Osteoblast (primary cell): ENCODE measurements at places on chromosomes 7 and 10. TPM values are rescaled to one million over a fixed set of nuclear protein-coding genes. Genes with fewer than 3 reads are reported as not detected.

Gene PLAU
- total RNA-seq = 27.9 and 40.7 TPM in 2 replicates

DNA sequence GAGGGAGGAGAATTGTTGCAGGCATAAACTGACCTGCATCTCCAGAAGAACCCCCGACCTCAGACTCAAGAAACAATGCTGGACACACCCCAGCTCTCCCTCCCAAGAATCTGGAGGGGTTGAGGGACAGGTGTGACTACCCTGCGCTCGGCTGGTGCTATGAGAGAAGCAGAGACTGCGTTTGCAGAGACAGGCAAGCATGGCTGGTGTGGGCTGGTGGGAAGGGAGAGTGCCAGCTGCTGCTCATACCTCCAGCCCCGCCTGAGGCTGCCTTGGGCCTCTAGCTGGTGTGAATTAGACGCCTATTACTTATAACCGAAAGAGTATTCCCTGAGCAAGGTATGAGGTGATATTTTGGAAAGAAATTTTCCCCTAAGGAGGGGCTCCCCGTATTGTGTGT is 48.3 kb upstream of the DDC start:
- H3K4me3 ChIP-seq = no peak overlapping the region
- peaks cover 10% of the 10 kb centered on the region for H3K4me1 ChIP-seq
- peaks cover 35% of the 10 kb centered on the region for H3K36me3 ChIP-seq
- DNase-seq = no peak
- H3K27me3 ChIP-seq = no peaks in the 10 kb centered on the region

DNA sequence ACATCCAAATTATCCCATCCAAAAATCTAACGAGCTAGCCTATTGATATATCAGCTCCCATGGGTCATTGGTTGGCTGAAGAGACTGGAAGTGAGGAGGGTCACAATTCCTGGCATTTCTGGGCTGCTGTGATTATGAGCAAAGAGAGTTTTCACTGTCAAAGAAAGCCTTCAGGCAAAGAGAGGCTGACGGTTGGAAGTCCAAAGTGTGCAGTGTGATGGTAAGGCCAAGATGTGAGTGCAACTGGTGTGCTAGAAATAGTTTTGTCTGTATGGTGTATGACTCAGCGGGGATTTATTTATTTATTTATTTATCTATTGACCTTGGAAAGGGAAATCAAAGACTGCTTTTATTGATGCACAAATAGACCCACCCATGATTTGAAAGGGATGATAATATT is 75.0 kb downstream of the AASS start:
- no peaks in the 10 kb centered on the region for H3K36me3 ChIP-seq
- H3K27me3 ChIP-seq = no peaks in the 10 kb centered on the region
- H3K4me1 ChIP-seq = no peaks in the 10 kb centered on the region
- DNase-seq = no peak
- no peak overlapping the region for H3K4me3 ChIP-seq

GRCh38 chr7:37601321-37601720 is 82.2 kb upstream of the GPR141 start:
- no peak overlapping the region for H3K27ac ChIP-seq
- H3K4me1 ChIP-seq = no peaks in the 10 kb centered on the region
- no peaks in the 10 kb centered on the region for H3K36me3 ChIP-seq
- DNase-seq = no peak
- no peaks in the 10 kb centered on the region for H3K27me3 ChIP-seq

- no peak for DNase-seq
- no peak overlapping the region for H3K4me3 ChIP-seq
- H3K4me1 ChIP-seq = no peaks in the 10 kb centered on the region
- peaks cover 32% of the 10 kb centered on the region for H3K27me3 ChIP-seq
Observed at GRCh38 chr7:85052056-85052737, 134.7 kb downstream of the SEMA3D start.

GRCh38 chr10:101694674-101695403 is at the start of gene FBXW4:
Gene FBXW4, minus strand, starts transcription at chr10:101695170. Its CDS starts 65 bp downstream, at chr10:101695105.
- peak; percentile 89 for DNase-seq
- no peaks in the 10 kb centered on the region for H3K36me3 ChIP-seq
- H3K27ac ChIP-seq = peak within 1 kb of the TSS; percentile 93

- H3K27ac ChIP-seq = no peak overlapping the region
- H3K4me1 ChIP-seq = no peaks in the 10 kb centered on the region
- no peaks in the 10 kb centered on the region for H3K27me3 ChIP-seq
- peak; percentile 38 for DNase-seq
- no peak overlapping the region for H3K4me3 ChIP-seq
- no peaks in the 10 kb centered on the region for H3K36me3 ChIP-seq
Observed at GRCh38 chr7:78510580-78511188, 712.1 kb downstream of the PHTF2 start.

Gene IGFBP3
- total RNA-seq = 2,046 and 2,181 TPM in 2 replicates

DNA sequence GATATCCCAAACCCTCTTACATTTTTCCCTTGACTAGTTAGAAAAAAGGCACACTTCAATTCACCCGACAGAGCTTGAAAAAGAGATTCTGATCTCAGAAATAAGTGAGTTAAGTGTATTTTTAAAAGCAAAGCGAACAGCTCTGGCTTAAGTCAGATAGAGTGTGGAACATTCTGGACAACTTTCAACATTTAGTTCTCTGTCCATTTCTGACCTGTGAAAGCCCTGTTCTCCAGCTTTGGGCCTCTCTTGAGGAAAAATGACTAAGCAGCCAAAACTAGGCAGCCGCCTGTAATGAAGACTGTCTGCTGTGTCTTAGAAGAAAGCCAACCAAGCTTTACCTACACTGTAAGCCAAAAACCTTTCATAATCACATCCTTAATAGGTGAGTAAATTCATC is 50.5 kb downstream of the CDK6 start:
- no peak overlapping the region for H3K4me3 ChIP-seq
- no peaks in the 10 kb centered on the region for H3K36me3 ChIP-seq
- H3K4me1 ChIP-seq = peaks cover 36% of the 10 kb centered on the region
- H3K27ac ChIP-seq = peak overlapping the region; percentile 18
- peak; percentile 62 for DNase-seq
- no peaks in the 10 kb centered on the region for H3K27me3 ChIP-seq

DNA sequence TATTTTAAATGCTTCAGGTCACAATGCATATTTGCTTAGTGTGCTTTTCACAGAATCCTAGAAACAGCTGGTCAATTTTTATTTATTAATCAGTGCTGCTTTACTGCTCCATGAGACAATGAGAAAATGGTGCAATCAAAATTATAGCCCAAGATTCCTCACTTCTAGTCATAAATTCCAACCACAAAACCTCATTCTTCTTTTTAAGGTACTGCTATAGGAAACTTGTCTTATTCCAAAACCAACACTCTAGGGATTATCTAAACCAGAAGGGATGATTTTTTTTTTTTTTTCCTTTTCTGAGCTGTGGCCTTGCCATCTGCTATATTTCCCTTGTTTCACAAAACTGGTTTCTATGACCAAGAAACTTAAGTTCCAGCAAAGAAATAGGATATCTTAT is 64.0 kb upstream of the SEMA3A start:
- no peak for DNase-seq
- no peak overlapping the region for H3K4me3 ChIP-seq
- no peak overlapping the region for H3K27ac ChIP-seq
- H3K36me3 ChIP-seq = no peaks in the 10 kb centered on the region

Gene ACBD7
- 0.72 and 0.88 TPM in 2 replicates for total RNA-seq

Gene POR
- total RNA-seq = 70.4 and 73.1 TPM in 2 replicates

- DNase-seq = no peak
- H3K36me3 ChIP-seq = no peaks in the 10 kb centered on the region
- H3K4me3 ChIP-seq = no peak overlapping the region
- H3K27me3 ChIP-seq = no peaks in the 10 kb centered on the region
Observed at GRCh38 chr10:86316990-86317389, 49.6 kb downstream of the GRID1 start.

DNA sequence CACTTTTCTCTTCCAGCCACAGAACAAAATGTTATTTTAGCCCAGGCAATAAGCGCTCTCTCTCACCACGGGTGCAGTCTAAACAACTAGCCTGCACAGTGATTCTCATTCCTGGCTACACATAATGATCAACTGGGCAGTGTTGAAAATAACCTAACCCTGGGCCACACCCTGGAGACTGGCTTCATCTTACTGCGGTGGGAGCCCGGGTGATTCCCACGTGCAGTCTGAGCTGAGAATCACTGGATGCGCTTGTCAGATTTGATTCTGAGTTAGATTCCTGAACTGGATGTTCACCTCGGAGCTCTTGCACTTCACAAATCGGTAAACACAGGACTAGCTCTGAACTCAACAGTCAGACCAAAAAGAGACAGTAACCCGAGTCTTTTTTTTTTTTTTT is 14.9 kb downstream of the ZC3HAV1 start:
- peak overlapping the region; percentile 48 for H3K4me3 ChIP-seq
- H3K27ac ChIP-seq = peak overlapping the region; percentile 11
- no peaks in the 10 kb centered on the region for H3K27me3 ChIP-seq
- DNase-seq = peak; percentile 93
- peaks cover 25% of the 10 kb centered on the region for H3K4me1 ChIP-seq
- H3K36me3 ChIP-seq = peaks cover 3% of the 10 kb centered on the region

- peak overlapping the region; percentile 84 for H3K4me3 ChIP-seq
- peaks cover 20% of the 10 kb centered on the region for H3K4me1 ChIP-seq
- H3K36me3 ChIP-seq = no peaks in the 10 kb centered on the region
- peak; percentile 97 for DNase-seq
Observed at GRCh38 chr10:97332591-97333350, 1.8 kb downstream of the FRAT2 start.

DNA sequence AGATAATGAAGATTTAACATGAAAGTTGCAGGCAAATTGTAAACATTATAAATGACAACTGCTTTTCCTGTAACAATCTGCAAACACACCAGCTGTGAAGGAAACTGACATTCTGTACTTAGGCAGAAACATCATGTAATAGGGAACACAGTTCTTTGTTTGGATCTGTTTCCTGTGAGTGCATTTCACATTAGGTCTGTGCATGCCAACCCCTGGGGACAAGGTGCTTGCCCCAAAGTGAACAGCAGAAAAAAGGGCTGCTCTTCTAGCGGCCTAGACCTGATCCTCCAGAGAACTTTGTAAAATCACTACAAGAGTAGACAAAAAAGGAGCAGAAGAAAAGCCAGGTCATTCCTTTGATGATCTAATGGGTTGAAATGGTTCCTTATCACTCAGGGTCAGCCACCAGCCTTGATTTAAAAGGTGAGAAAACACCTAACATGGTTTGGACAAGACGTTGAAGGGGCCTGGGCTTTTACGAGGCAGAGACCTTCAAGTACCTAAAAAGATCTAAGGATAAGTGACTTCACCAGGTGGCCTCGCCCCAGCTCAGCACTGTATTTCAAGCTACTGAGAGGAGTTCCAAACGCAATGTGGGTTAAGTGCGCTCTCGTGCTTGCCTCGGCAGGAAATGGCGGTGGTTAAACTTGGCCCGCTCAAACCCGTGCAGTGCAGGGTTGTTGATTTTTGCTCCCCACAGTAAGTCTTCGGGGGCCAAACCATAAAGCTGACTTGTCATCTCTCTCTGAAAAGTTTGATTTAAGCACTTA is 249.7 kb downstream of the CREB5 start:
- H3K4me1 ChIP-seq = peaks cover 5% of the 10 kb centered on the region
- DNase-seq = no peak
- H3K4me3 ChIP-seq = no peak overlapping the region

DNA sequence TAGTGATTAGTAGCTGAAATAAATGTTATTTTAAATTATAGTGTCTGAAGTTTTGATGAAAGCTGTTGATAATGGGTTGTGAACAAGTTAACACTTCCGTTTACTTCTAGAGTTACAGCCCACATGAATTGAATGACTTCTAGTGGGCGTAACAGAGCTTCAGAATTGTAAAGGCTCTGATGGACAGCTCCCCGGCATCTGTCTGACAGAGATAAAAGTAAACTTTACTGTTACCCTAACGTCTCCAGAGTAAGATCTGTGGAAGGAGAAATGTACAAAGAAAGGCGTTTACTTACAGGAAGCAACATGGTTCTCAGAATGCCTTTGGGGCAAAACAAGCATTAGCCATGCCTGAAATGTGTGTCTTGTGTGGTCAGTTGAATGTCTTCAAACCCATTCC is 124.4 kb downstream of the ADARB2 start:
- H3K27me3 ChIP-seq = no peaks in the 10 kb centered on the region
- no peak for DNase-seq
- no peak overlapping the region for H3K27ac ChIP-seq
- H3K4me1 ChIP-seq = no peaks in the 10 kb centered on the region

DNA sequence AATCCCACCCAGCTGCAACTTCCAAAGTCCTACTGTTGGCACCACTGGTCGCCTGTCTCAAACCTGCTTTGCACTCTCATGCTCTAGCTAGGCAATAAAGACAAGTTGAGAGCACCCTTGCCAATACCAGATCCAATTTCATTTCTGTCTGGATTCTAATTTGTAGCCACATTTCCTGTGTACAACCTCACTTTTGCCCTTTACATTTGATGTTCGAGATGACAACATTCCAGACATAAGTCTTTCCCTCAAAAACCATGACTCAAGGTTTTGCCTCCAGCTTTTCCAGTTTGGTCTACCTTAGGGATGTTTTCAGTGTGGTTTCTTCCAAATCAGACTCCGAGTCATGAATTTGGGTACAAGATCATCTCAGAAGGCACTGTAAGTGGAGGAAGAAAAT is 309.0 kb downstream of the GPAM start:
- H3K4me1 ChIP-seq = no peaks in the 10 kb centered on the region
- no peaks in the 10 kb centered on the region for H3K27me3 ChIP-seq

GRCh38 chr7:2181077-2181854 is 51.5 kb downstream of the MAD1L1 start:
- H3K27me3 ChIP-seq = no peaks in the 10 kb centered on the region
- no peaks in the 10 kb centered on the region for H3K36me3 ChIP-seq
- H3K27ac ChIP-seq = no peak overlapping the region
- no peak for DNase-seq

- H3K27me3 ChIP-seq = no peaks in the 10 kb centered on the region
- no peak overlapping the region for H3K27ac ChIP-seq
- peak; percentile 72 for DNase-seq
- peaks cover 8% of the 10 kb centered on the region for H3K36me3 ChIP-seq
- peaks cover 6% of the 10 kb centered on the region for H3K4me1 ChIP-seq
Observed at GRCh38 chr7:4769761-4770160, 5.7 kb upstream of the AP5Z1 start.

Gene OR6B1
- not detected in 2 replicates for total RNA-seq

GRCh38 chr7:50446542-50446960 is 3.6 kb downstream of the FIGNL1 start:
- H3K36me3 ChIP-seq = peaks cover 6% of the 10 kb centered on the region
- peaks cover 21% of the 10 kb centered on the region for H3K4me1 ChIP-seq
- DNase-seq = no peak
- no peak overlapping the region for H3K27ac ChIP-seq
- no peaks in the 10 kb centered on the region for H3K27me3 ChIP-seq

DNA sequence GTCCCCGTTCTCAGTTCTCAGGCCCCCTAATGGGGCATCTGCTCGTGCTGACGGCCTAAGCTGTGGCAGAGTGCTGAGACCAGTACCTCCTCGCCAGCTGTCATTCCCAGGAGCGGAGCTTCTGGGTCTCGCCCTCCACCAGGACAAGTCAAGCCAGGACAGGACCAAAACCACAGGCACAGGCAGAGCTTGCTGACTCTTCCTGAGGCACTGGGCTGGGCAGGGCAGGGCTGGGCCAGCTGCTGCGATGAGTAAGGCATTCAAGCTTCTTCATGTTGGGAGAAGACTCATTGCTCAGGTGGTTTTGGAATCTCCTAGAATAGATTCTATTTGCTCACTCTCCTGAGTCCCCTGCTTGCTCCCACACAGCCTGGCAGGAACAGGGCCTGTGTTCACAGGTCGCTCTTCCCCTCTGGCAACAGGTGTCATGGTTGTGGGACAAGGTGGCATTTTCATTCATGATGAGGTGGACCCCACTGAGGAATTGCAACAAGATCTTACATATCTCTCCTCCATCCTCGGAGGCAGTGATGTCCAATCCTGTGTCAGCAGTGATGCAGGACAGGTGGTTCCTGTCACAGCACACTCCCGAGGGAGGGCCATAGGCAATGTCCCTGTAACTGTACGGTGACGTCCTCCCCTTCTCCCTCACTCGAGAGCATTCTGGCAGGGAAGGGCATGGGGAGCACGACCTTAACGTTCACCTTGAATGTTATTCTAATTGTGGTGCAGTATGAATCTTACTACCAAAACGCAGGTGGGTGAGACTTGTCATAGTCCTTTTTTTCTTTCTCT is 17.0 kb upstream of the SH3PXD2A start:
- H3K36me3 ChIP-seq = no peaks in the 10 kb centered on the region
- H3K27me3 ChIP-seq = no peaks in the 10 kb centered on the region
- DNase-seq = no peak
- H3K4me3 ChIP-seq = no peak overlapping the region
- H3K27ac ChIP-seq = no peak overlapping the region
